ENCODE measurements at places on chromosomes 6 and 20.
A peak's percentile ranks its signal among the peaks of the same experiment; 100 is the strongest.

DNA sequence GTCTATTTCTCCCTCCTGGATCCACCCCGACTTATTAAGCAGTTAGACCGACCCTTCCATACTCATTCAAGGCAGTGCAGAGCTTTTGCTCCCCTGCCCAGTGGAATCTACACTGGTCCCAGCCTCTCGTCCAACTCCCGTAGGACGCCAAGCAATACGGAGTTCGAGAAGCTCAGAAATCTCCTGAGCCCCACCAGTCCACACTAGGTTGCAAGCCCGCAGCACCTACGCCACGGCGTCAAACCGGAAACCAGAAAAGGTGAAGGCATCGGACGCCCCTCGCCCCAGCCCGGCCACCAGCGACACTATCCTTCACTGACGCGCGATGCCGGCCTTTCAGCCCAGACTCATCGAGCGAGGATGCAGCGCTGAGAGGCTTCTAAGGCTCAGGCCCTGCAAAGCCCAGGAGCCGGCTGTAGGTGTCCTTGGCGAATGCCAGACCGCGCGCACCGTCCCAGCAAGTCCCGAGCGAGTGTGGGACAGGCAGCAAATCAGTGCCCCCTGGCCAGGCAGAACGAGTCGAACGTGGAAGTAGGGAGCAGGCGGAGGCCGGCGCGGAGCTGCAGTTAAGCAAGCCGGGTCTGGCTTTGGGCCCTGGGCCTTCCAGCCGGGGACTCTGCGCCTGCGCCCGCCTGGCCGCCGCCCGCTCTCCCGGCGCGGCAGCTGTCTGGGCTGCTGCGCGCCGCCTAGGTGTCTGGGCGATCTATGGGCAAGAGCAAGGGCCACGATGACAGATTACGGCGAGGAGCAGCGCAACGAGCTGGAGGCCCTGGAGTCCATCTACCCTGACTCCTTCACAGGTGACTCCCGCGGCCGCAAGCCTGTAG, at the start of gene RWDD1:
Gene RWDD1 (plus strand): TSS at position 649 of the 827 bp plus-strand sequence. CDS start 79 bp downstream, at position 728.
- peak; percentile 98 for DNase-seq

DNA sequence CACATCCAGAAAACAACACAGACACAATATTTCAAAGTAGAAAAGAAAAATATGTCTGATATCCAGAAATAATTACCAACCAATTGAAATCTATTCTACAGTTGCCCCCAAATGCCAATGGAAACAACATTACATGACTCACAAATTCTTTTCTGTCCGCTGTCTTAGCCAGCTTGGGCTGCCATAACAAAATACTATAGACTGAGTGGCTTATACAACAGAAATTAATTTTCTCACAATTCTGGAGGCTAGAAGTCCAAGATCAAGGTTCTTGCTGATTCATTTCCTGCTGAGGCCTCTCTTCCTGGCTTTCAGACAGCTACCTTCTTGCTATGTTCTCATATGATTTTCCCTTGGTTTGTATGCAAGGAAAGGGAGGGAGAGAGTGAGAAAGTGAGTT, 698.1 kb downstream of the DHX35 start:
- no peak for DNase-seq

GRCh38 chr6:63553208-63553607, 19.1 kb upstream of the LOC128125822 start:
- DNase-seq = peak; percentile 35

GRCh38 chr20:60469829-60470228, 511.6 kb downstream of the CDH26 start:
- no peak for DNase-seq

DNA sequence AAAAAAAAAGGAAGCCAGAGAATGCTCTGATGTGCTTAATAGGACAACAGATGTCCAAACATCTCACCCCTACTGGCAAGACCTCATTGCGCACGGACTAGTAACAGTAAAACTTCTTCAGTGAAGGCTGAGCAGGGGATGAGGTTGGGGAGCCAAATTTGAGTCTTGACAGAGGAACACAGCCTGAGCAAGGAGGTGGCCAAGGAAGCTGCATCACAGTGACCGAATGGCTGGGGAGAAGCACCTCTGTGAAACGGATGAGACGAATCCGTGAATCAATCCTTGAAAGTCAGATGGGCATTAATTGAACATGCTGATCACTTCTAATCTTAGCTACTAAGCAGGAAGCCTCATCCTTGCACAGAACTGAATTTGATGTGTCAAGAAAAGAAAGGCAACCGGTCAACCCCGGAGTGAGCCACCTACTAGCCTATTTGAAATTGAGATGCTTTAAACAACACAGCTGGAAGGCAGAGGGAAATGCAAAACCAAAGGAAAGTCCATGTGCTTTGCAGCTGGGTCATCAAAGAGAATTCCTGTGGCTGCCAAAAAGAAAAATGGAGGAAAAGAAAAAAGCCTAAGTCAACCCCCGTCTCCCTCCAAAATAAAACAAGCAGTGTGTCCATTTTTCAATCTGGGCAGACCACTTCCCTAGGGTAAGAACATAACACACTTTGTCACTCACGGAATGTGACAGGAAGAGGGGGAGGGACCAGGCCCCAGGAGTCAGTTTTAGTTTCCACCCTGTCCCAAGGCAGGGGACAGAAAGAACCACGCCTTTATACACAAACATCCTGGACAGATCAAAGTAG, 29.5 kb downstream of the PXDC1 start:
- DNase-seq = no peak

DNA sequence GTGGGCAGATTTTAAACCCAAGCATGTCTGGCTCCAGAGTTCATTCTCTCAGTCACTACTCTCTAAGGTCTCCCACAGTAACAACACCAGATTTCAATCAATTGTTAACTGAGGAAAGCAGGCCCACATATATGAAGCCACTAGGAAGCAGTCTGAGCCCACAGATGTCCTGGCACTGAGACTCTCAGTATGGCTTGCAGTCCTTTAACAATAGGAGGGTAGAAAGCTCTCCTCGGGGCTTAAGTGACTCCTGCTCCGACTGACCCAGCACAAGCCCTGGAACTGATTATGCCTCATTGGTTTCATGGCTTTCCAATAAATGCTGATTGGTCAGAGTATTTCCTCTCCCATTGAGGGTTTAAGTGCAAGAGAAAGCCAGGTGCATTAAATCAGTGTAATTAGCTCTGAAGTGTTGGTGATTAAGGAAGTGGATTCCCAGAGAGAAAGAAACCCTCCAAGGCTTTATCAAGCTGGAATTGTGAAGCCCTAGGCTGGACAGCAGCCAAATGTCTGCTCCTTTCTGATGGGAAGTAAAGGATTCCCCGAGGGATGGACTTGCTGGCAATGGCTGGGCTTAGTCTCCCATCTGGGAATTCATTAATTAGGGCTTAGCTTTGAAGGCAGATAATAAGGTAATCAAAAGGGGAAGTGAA, 76.6 kb upstream of the PROKR2 start:
- DNase-seq = no peak

- no peak for DNase-seq
These were observed 33.6 kb upstream of the GMPR start for GRCh38 chr6:16204653-16205376.

- no peak for DNase-seq
These were observed 36.8 kb upstream of the ZBP1 start for GRCh38 chr20:57656821-57657534.

DNA sequence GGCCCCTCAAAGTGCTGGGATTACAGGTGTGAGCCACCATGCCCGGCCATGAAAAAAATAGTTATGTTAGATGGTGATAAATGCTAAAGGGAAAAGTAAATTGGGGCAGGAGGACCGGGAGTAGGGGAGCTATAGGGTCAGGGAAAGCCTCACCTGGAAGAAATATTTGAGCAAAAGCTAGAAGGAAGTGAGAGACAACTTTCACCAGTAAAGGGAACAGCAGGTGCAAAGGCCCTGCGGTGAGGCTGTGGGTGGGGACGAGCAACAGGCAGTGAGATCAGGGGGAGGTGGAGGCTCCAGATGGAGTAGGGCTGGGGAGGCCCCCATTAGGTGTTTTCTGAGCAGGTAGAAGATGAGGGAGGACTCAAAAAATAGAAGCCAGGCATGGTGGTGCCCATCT, 16.0 kb downstream of the BCAS4 start:
- DNase-seq = no peak

DNA sequence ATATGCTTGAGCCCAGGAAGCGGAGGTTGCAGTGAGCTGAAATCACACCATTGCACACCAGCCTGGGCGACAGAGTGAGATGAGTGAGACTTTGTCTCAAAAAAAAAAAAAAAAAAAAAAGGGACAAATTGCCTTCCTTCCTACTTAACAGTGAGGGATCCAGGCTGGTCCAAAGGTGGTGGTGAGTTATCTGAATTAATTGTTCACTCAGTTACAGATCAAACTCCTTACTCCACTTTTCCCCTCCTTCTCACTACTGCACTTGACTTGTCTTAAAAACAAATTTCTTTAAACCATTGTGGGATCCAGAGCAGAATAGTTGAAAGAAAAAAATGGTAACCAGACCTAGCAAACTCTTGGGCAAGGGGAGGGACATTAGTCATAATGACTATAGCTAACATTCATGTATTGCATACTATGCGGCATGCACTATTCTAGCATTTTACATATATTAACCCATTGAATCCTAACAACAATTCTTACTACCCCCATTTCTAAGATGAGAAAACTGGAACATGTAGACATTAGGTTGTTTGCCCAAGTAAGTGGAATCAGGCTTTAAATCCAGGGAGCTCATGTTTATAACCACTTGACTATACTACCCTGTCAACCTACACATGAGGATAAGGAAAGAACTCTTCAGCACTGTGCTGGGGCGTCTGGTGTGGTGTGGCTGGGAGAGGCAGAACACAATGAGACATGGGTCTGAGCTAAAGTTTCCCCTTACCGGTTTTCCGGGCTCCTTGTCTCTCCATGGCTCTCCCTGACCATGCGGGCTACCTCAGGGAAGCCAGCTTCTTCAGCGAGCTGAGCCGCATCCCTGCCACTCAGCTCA, 1.5 kb downstream of the GPANK1 start:
- no peak for DNase-seq

DNA sequence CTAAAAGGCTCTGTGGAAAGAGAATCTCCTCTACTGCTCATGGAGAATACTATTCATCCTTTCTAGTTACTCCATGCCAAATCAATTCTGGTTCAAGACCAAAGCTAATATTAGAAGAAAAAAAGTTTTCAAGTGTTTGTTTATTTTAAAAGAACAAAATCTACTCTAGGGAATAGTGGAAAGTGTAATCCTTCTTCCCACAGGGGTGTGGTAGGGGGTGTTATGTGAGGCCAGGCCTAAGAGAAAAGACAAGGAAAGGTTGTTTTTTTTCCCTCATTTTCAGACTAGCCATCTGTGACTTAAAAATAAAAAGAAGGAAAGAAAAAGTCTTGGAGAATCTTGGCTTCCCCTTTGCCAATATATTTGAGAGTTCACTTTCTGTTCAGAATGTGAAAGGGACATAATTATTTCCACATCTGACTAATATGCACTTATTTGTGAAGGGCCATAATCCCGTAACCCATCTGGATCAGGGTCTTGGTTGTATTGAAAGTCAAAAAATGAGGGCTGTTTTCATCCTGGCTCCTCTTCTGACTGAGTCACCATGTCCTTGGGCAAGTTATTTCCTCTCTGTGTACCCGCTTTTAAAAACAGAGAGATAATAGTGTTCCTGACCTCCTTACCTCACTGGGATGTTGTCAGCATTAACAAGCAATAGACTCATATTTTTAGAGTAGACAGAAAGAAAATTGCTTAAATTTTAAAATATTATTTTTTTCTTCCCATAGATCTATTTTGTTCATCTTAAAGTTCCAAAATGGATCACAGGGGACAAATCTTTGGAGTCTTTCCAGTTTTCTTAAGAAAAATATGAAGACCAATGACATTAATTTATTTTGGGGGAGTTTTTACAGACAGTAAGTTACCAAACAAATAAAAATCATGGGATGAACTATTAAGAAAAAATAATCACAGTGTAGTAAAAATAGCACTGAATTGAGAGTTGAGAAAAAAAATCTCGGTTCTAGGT, 233.7 kb downstream of the IBTK start:
- no peak for DNase-seq

- no peak for DNase-seq
These were observed 8.6 kb downstream of the TAAR1 start for GRCh38 chr6:132650429-132650828.

GRCh38 chr20:21523281-21523868, 9.5 kb upstream of the NKX2-2 start:
- no peak for DNase-seq

- peak; percentile 39 for DNase-seq
These were observed 317.1 kb downstream of the ESR1 start for GRCh38 chr6:152124429-152125074.

DNA sequence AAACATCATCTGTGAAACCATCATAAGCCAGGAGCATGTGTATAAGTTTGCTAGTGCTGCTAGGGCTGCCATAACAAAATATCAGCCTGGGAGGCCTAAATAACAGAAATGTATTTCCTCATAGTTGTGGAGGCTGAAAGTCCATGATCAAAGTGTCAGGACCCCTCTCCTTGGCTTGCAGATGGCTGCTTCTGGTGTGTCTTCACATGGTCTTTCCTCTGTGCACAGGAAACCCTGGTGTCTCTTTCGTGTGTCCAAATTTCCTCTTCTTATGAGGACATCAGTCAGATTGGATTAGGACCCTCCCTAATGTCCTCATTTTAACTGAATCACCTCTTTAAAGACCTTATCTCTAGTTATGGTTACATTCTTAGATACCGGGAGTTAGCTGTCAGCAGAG, 6.2 kb upstream of the CITED2 start:
- no peak for DNase-seq

GRCh38 chr20:34522969-34523871, 7.0 kb downstream of the DYNLRB1 start:
- DNase-seq = peak; percentile 74

- DNase-seq = no peak
These were observed 10.9 kb downstream of the CCM2L start for GRCh38 chr20:32021091-32021490.

DNA sequence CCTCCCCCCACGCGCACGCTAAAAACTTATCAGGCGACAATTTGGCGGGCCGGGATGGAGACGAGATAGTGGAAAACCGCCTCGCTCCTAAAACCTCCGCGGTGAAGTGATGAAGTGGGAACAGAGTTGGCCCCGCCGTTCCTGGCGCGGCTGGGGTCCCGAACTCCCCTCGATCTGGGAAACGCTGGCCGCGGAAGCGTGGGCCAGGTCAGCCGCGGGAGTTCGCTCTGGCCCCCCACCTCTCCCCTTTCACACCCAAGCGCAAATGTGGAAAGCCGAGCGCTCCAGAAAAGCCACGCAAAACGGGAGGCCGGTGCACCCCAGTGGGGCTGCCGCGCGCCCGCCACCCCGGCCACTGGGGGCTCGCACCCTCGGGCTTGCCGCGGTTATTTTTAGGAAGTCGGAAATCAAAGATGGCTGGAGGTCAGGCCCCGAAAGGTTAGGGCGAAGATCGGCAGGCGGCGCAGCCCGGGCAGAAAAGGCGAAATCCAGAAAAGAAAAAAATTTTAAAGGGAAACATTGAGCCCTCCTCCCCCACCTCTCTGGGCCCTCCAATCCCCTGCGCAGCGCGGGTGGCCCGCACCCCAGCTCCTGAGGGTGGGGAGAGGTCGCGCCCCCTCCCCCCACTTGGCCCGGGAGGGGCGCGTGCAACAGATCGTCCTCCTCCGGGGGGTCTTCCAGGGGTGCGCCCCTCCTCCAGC, 1.0 kb downstream of the SALL4 start:
- DNase-seq = no peak

- no peak for DNase-seq
These were observed 1.8 kb downstream of the ZBTB12 start for GRCh38 chr6:31899882-31900722.

- DNase-seq = no peak
These were observed 65.4 kb upstream of the BEND6 start for GRCh38 chr6:56889492-56889891.

- no peak for DNase-seq
These were observed 136.5 kb downstream of the ELOVL4 start for GRCh38 chr6:79810871-79811270.

GRCh38 chr20:50645253-50646068, 45.9 kb downstream of the RIPOR3 start:
- DNase-seq = no peak

- no peak for DNase-seq
These were observed 39.7 kb downstream of the TAF4 start for GRCh38 chr20:62025832-62026563.

Data from MM.1S (cell line).